Ovary (tissue), 10 donors: ENCODE measurements at places on chromosomes 2 and 18. TPM values are rescaled to one million over a fixed set of nuclear protein-coding genes. Genes with fewer than 3 reads are reported as not detected.

DNA sequence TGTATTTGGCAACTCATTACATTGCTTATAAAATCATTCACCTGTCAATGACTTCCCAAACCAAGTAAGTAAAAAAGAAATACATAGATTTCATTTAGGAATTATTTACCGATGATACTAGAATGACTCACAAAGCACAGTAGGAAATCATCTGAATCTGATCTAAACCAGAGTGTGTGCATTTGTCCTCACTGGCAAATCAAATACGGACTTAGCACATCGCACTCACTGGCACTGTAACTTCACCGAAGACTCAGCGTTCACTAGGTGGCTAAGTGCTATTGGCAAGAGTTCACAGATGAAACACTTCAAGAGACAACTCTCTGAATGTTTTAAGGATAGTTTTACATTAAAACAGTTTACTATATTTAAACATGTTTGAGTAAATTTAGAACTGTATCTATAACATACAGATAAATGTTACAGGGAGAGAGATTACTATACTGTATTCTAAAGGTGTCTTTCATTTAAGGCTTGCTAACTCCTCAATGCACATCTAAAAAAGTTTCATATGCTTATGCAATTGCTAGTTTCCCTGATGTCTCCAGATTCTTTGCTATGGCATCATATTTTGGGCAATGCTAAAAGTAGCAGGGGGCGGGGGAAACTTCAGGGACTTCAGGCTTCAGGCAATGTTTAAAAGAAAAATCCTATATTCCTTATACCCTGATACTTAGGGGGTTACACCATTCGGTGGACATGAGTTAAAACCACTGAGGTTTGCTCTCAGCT is 48.8 kb downstream of the STK39 start:
- no peak for DNase-seq
- H3K27me3 ChIP-seq: no peaks in the 10 kb centered on the region
- no peaks in the 10 kb centered on the region for H3K4me1 ChIP-seq
- H3K27ac ChIP-seq: no peak overlapping the region
- H3K4me3 ChIP-seq: no peak overlapping the region
- no peaks in the 10 kb centered on the region for H3K36me3 ChIP-seq

GRCh38 chr2:63050334-63051041 is at the start of gene OTX1:
TSS of gene OTX1 (plus strand) at chr2:63050830. CDS start at chr2:63052991, 2,161 bp downstream.
- H3K27me3 ChIP-seq: no peaks in the 10 kb centered on the region
- no peaks in the 10 kb centered on the region for H3K36me3 ChIP-seq
- peak within 1 kb of the TSS; percentile 39 for H3K4me3 ChIP-seq
- peak; percentile 60 for DNase-seq
- no peak within 1 kb of the TSS for H3K27ac ChIP-seq
- H3K4me1 ChIP-seq: peaks cover 10% of the 10 kb centered on the region

GRCh38 chr2:72864500-72864899 is 22.7 kb upstream of the SPR start:
- H3K27me3 ChIP-seq: no peaks in the 10 kb centered on the region
- H3K36me3 ChIP-seq: no peaks in the 10 kb centered on the region
- H3K4me1 ChIP-seq: no peaks in the 10 kb centered on the region
- no peak overlapping the region for H3K27ac ChIP-seq
- no peak for DNase-seq

NPC1 gene
- polyA plus RNA-seq: 26.4 TPM

RTP5 gene
- polyA plus RNA-seq: not detected
